Suppressor macrophage (primary cell): ENCODE measurements at places on chromosomes 4 and X.
A peak's percentile ranks its signal among the peaks of the same experiment; 100 is the strongest.

- peak; percentile 73 for DNase-seq
Observed at GRCh38 chrX:155056877-155057792, 13.8 kb downstream of the CMC4 start.

- no peak for DNase-seq
Observed at GRCh38 chr4:56804551-56804950, 16.9 kb downstream of the SPINK2 start.

DNA sequence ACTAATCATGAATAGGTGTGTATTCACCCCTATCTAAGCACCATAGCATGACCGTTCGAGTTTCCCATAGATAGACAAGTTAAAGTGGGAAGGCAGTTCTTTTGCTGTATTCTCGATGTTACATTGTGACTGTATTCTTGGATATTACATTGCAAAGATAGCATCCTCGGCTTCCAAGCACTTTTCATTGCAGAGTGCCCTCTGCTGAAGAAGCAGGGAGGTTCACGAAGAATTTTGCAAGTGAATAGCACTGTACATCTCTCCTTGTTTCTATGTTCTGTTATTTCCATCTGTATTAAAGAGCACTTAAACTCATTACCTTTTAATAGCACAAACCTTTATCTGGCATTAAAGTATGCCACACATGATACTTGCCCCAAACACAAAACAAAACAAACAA is 426.7 kb upstream of the ARX start:
- DNase-seq, result no peak

GRCh38 chr4:128571747-128572146 is 237.8 kb upstream of the JADE1 start:
- peak; percentile 64 for DNase-seq

- DNase-seq, result peak; percentile 4
Observed at GRCh38 chrX:130267956-130268448, 697 bp downstream of the ZNF280C start.
